ENCODE measurements at places on chromosomes 4 and X. TPM values are rescaled to one million over a fixed set of nuclear protein-coding genes. Genes with fewer than 3 reads are reported as not detected.

- H3K27ac ChIP-seq = no peak overlapping the region
Measured at GRCh38 chr4:102478186-102478585, 23.0 kb upstream of the NFKB1 start.

- H3K4me3 ChIP-seq = no peak overlapping the region
- no peaks in the 10 kb centered on the region for H3K36me3 ChIP-seq
- H3K27ac ChIP-seq = peak overlapping the region; percentile 62
- H3K27me3 ChIP-seq = no peaks in the 10 kb centered on the region
- no peaks in the 10 kb centered on the region for H3K4me1 ChIP-seq
- peak; percentile 42 for DNase-seq
Measured at GRCh38 chr4:5912614-5913019, 19.7 kb upstream of the CRMP1 start.

GRCh38 chr4:168441412-168441811, 38.9 kb downstream of the DDX60L start:
- peaks cover 26% of the 10 kb centered on the region for H3K36me3 ChIP-seq
- DNase-seq = no peak
- no peaks in the 10 kb centered on the region for H3K27me3 ChIP-seq
- no peak overlapping the region for H3K4me3 ChIP-seq

- H3K27me3 ChIP-seq = peaks cover 13% of the 10 kb centered on the region
- H3K4me1 ChIP-seq = no peaks in the 10 kb centered on the region
- no peak overlapping the region for H3K27ac ChIP-seq
Measured at GRCh38 chr4:6466756-6467381, 5.5 kb downstream of the PPP2R2C start.

DNA sequence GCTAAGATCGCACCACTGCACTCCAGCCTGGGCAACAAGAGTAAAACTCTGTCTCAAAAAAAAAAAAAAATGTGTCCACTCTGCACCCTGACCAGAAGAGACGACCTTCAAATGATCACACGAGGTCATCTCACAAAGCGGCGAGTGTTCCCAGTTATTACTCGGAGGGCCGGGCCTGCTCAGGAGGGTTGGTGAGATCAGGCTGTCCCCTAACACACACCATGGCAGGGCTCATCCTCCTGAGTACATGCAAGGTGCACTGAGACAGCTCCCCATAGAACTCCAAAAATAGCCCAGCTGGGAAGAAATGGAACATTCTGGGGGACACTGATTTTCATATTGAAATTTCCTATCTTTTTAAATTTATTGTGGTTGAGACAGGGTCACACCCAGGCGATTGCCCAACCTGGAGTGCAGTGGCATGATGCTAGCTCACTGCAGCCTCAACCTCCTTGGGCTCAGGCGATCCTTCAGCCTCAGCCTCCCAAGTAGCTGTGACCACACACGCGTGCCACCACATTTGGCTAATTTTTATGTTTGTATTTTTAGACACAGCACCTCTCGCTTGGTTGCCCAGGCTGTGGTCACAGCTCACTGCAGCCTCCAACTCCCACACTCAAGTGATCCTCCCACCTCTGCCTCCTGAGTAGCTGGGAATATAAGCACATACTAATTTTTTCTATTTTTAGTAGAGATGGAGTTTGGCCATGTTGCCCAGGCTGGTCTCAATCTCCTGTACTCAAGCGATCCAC, 51.5 kb downstream of the DHRSX start:
- H3K27ac ChIP-seq = no peak overlapping the region
- DNase-seq = no peak
- H3K4me1 ChIP-seq = no peaks in the 10 kb centered on the region
- H3K36me3 ChIP-seq = no peaks in the 10 kb centered on the region
- no peak overlapping the region for H3K4me3 ChIP-seq

DNA sequence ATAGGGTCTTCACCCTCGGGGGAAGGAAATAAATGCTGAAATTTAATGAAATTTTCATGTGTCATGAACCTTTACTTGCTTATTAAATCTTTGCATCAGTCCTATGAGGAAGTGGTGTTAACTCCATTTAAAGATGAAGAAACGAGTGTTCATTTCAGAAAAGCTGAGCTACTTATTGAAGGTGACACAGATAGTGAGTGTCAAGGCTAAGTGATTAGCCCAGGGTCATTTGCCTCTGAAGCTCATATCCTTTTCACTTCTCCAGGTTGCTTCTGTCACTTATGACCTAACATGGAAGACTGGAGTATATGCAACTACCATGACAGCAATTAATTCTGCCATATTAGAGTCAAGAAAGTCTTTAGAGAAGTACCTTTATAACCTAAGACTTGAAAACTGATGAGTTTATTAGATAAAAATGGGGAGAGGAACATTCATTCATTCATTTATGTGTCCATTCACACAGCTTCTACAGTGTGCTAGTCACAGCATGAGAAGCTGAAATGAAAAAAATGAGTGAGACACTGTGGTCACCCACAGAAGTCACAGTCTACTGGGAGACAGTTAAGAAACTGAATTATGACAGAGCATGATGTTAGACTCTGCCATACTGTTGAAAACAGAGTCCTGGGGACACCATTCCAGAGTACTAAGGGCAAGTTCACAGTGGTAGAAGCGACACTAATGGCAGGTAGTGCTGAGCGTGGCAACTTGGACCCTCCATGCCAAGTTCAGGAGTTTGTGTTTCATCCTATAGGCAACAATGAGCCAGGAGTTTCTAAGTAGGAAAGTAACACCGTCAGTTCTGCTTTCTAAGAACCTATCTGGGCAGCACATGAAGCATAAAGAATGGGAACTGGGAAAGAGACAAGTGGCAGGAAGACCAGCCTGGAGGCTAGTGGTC, 21.3 kb downstream of the ALPK1 start:
- H3K36me3 ChIP-seq = no peaks in the 10 kb centered on the region
- H3K27me3 ChIP-seq = no peaks in the 10 kb centered on the region
- no peak overlapping the region for H3K27ac ChIP-seq
- peaks cover 3% of the 10 kb centered on the region for H3K4me1 ChIP-seq
- no peak for DNase-seq

DNA sequence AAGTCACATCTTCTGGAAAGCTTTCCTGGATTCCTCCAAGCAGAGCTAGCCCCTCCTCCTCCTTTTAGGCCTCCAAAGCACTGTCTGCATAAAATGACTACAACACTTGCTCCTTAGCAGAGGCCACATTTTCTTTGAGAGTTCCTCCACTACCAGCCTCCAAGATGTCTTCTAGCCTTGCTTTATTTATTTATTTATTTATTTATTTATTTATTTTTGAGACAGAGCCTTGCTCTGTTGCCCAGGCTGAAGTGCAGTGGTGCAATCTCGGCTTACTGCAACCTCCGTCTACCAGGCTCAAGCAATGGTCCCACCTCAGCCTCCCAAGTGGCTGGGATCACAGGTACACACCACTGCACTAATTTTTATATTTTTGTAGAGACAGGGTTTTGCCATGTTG, 4.6 kb upstream of the GPC4 start:
- H3K4me1 ChIP-seq = no peaks in the 10 kb centered on the region
- DNase-seq = no peak
- no peak overlapping the region for H3K4me3 ChIP-seq
- no peaks in the 10 kb centered on the region for H3K36me3 ChIP-seq
- H3K27me3 ChIP-seq = peaks cover 11% of the 10 kb centered on the region

- no peaks in the 10 kb centered on the region for H3K4me1 ChIP-seq
- H3K36me3 ChIP-seq = peaks cover 13% of the 10 kb centered on the region
- no peaks in the 10 kb centered on the region for H3K27me3 ChIP-seq
- no peak overlapping the region for H3K4me3 ChIP-seq
- no peak overlapping the region for H3K27ac ChIP-seq
- DNase-seq = no peak
Measured at GRCh38 chr4:143431526-143432257, 81.8 kb upstream of the SMARCA5 start.

DNA sequence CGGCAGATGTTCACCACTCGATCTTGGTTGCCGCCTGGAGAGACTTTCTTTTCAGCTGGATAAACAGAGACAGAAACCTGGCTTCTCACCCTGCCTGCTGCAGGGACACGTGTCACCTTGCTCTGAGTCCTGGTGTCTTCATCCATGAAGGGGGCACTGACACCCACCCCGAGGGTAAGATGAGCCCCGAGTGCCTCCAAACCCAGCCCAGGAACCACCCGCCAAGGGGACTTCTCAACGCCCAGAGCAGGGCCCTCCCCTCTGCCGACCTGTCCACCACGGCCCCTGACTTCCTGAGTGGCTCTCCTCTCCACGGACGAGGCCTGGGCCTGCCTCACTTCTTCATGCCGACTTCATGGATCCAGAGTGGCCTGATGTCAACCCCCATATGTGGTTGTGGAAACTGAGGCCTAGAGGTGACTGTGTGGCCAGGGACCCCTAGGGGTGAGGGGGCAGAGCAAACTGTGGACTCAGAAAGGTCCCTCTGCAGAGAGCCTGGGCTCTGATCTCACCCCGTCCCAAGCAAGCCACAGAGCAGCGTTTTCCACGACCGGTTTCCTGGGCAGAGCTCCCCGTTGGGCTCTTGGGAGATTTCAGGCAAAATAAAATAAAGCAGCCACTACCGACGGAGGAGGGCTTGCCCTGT, 5.1 kb downstream of the ADRA2C start:
- no peaks in the 10 kb centered on the region for H3K36me3 ChIP-seq
- H3K4me3 ChIP-seq = no peak overlapping the region
- H3K4me1 ChIP-seq = no peaks in the 10 kb centered on the region
- no peak overlapping the region for H3K27ac ChIP-seq

DNA sequence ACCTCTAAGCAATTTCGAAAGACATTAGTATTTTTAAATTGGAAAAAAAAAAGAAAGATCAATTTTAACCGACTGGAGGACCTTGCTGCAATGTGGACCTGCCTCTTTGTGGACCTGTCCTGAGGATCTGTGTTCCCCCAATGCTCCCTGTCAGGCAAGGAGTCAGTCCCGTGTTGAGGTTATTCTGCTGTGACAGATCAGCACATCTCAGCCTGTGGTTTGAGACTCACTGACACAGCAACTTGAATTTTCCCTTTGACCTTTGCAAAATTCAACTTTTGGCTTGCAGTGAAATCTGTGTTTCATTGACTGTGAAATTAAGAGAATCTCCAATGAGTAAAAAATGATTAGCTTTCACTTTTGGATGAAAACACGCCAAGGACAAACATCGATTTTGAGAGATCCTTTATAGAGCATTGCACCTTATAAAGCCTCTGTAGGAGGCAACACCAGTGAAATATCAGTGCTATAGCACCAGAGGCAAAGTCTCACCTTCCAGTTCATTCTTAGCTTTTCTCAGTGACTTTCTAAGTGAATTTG, 186.9 kb downstream of the GPAT3 start:
- no peak overlapping the region for H3K4me3 ChIP-seq
- no peaks in the 10 kb centered on the region for H3K36me3 ChIP-seq
- no peaks in the 10 kb centered on the region for H3K4me1 ChIP-seq
- no peak for DNase-seq
- H3K27ac ChIP-seq = no peak overlapping the region

DNA sequence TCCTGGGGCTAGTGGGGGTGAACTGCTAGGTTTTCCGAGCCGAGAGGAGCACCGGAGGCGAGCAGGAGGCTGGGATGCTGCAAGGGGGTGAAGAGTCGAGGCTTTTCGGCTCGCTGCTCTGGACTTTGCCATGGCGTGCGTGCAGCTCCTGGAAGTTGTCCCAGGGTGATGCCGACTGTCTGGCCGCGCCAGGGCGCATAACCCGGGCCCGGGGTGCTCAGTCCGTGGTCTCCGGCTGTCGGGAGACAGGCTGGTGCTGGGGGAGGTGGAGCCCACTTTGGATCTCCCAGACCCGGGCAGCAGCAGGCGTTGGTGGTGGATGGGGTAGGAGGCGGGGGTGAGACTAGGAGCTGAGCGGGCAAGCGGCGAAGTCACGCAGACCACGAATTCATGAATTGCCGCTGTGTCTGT, 793 bp downstream of the GRIA3 start:
- H3K4me3 ChIP-seq = peak overlapping the region; percentile 36
- peak; percentile 51 for DNase-seq
- H3K27me3 ChIP-seq = peaks cover 29% of the 10 kb centered on the region
- H3K36me3 ChIP-seq = no peaks in the 10 kb centered on the region
- no peaks in the 10 kb centered on the region for H3K4me1 ChIP-seq

- no peak overlapping the region for H3K27ac ChIP-seq
- no peaks in the 10 kb centered on the region for H3K36me3 ChIP-seq
- H3K27me3 ChIP-seq = peaks cover 8% of the 10 kb centered on the region
- H3K4me3 ChIP-seq = no peak overlapping the region
Measured at GRCh38 chrX:41031256-41031967, 53.8 kb upstream of the USP9X start.

DNA sequence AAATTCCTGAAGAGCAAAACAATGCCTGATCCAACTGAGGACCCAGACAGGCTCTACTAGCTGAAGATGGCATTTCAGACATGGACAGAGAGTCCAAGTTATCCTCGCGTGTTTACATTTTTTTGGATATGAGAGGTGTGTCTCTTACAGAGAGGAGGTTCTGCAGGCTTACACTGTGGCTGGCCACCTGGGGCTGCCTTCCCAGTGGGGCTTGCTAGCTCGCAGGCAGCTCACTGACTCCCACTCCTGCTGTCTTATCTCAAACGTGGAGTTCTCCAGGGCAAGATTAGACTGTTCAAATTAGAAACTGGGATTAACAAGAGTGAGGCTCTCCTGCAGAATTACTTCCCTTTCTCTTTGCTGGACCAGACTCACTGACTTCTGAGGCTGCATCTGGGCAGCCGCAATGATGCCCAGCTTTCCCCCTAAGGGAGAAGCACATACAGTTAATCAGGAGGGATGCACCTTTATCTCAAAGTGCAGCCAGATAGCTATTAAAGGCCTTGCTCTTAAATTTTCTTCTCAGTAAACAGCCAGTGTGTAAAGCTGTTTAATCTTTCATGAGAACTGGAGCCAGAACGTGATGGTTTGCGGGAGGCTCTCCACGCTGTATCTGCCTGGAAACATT, 123.0 kb downstream of the ENPP6 start:
- H3K4me1 ChIP-seq = no peaks in the 10 kb centered on the region
- no peaks in the 10 kb centered on the region for H3K36me3 ChIP-seq
- no peak overlapping the region for H3K27ac ChIP-seq
- peak; percentile 78 for DNase-seq
- no peaks in the 10 kb centered on the region for H3K27me3 ChIP-seq

GRCh38 chr4:8332891-8333331, 63.4 kb downstream of the HTRA3 start:
- no peaks in the 10 kb centered on the region for H3K36me3 ChIP-seq
- no peak for DNase-seq
- H3K27me3 ChIP-seq = no peaks in the 10 kb centered on the region
- no peak overlapping the region for H3K27ac ChIP-seq
- peaks cover 13% of the 10 kb centered on the region for H3K4me1 ChIP-seq
- no peak overlapping the region for H3K4me3 ChIP-seq

- DNase-seq = no peak
- H3K4me3 ChIP-seq = no peak overlapping the region
- H3K27ac ChIP-seq = no peak overlapping the region
- no peaks in the 10 kb centered on the region for H3K4me1 ChIP-seq
- no peaks in the 10 kb centered on the region for H3K27me3 ChIP-seq
Measured at GRCh38 chrX:72685810-72686456, 28.2 kb downstream of the PHKA1 start.

- no peak for DNase-seq
- no peaks in the 10 kb centered on the region for H3K27me3 ChIP-seq
- H3K36me3 ChIP-seq = no peaks in the 10 kb centered on the region
- no peak overlapping the region for H3K27ac ChIP-seq
- no peaks in the 10 kb centered on the region for H3K4me1 ChIP-seq
Measured at GRCh38 chr4:38831653-38832052, 25.0 kb downstream of the TLR6 start.

The UGT2A2 gene
- polyA plus RNA-seq = not detected

The ARMCX4 gene
- polyA plus RNA-seq = 3.8 TPM

The ETNPPL gene
- polyA plus RNA-seq = not detected

The XAGE2 gene
- polyA plus RNA-seq = 0.13 TPM

The PRKX gene
- 7.3 TPM for polyA plus RNA-seq

The CXorf49 gene
- polyA plus RNA-seq = not detected

Measured in SK-N-SH (cell line).